ENCODE measurements at places on chromosomes 3 and 15. TPM values are rescaled to one million over a fixed set of nuclear protein-coding genes. Genes with fewer than 3 reads are reported as not detected.
A peak's percentile ranks its signal among the peaks of the same experiment; 100 is the strongest.

EIF4E3 gene
- 2.5 TPM for polyA plus RNA-seq

MINDY4B gene
- polyA plus RNA-seq = not detected

- no peak for DNase-seq
These were observed 622.7 kb downstream of the ZPLD1 start for GRCh38 chr3:103057487-103057886.

GRCh38 chr3:13332158-13332557 lies 88.0 kb downstream of the NUP210 start:
- DNase-seq = peak; percentile 82

GRCh38 chr3:48662145-48662752 lies 437 bp downstream of the CELSR3 start:
- no peak for DNase-seq

DNA sequence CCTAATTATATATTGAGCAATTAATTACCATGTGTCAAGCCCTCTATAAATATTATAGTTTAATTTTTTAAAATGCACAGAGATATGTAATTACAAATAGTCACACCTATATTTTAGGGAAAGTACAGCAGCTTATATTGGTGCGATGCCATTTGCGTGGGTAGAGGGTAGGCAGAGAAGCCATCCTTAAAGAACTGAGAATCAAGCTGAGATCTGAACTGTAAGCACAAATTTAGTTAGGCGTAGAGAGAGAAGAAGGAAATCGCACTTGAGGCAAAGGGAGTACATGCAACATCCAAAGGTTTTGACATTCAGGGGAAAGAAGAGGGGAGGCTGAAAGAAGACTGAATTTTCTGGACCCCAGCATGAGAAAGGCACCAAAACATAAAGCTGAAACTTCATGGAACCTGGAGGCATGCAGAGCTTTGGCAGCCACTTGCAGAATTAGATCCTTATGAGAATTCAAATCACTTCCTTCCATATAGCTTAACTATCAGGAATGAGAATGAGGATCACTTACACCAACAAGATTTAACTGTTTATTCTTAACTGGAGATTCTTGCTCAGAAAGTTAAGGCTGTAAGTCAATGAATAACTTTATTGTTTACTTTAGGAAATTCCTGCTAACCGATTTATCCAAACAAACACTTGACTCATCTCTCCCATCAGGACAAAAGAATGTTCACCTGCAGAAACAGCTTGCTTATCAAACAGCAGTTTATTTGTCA lies 114.3 kb downstream of the TGFBR2 start:
- no peak for DNase-seq

DNA sequence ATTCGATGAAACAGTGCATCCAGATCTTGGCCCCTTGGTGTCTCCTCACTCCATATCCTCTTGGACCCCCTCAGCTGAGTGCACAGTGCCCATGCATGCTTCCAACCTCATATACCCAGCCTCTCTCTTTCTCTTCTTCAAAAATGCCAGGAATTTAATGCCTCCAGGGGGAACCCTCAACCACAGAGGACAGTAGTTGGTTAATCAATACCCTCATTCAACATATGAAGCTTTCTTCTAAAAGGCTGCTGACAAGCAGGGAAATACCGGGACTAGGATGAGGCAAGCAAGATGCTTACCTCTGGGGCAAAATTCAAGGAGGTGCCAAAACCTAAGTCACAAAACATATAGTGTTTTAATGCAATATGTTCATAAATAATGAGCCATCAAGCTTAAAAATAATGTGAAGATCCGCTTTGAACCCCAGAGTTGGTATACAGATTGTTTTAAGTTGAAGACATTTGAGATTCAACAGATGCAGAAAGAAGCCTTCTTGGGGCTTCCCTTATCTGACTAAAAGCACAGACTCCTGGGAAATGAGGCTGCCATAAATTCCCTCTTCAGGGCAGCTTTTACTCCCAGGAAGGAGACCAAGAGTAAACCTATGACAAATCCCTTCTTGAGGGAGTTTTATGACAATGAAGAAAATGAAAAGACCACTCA lies 48.2 kb upstream of the FHIT start:
- no peak for DNase-seq

DNA sequence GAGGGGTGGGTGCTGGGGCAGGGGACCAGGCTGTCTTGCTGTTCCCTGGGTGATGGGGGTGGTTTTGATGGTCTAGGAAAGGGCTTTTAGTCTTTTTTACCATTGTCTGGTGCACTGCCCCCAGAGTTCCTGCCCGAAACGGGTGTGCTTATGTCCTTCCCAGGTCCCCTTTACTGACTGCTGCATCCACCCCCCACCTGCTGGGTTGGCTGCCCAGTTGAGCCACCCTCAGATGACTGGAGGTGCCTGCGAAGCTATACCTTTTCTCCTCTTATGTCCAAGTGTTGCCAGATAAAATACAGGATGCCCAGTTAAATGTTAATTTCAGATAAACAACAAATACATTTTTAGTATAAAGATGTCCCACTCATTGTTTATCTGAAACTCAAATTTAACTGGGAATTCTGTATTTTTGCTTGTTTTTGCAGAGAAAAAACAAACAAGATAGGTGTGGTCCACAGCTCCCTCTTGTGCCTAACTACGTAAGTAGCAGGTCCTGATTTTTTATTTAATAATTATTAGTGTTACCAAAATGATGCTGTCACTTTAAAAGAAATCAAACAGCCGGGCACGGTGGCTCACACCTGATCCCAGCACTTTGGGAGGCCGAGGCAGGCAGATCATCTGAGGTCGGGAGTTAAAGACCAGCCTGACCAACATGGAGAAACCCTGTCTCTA lies 6.1 kb upstream of the RPP14 start:
- DNase-seq = peak; percentile 20

GRCh38 chr3:124094496-124094895 lies 102.6 kb upstream of the ROPN1 start:
- no peak for DNase-seq

DNA sequence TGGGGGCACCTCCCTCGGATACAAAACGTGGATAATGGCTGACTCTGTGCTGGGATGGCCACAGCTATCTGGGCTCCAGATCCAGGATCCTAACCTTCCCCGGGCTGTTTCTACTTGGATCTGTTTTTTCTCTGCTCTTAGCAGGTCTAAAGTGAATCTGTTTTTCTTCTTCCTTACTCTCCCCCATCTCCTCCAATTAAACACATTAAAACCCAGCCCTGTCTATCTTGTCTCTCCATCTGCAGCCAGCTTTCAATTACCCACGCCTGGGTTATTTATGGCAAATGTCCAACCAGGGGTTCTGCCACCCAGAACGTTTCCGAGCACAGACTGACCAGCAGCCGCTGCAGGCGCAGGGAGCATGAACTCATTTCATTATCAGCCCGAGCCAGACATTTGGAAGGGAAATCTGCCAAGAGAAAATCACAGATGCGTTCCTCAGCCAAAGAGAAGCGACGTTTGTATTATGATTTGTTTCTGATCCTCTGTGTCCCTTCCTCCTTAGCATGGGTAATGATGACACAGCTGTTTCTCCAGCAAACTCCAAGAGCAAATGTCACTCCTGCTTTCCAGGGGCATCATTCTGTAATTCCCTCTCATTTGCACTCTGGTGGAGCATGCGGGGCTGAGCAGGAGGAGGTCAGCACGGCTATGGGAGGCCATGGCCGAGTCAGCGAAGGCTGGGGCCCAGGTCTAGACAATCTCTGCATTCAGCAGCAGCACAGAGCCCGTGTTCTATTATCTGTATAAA lies 42.0 kb downstream of the UMPS start:
- no peak for DNase-seq

- no peak for DNase-seq
These were observed 2.9 kb downstream of the POLQ start for GRCh38 chr3:121542924-121543323.

DNA sequence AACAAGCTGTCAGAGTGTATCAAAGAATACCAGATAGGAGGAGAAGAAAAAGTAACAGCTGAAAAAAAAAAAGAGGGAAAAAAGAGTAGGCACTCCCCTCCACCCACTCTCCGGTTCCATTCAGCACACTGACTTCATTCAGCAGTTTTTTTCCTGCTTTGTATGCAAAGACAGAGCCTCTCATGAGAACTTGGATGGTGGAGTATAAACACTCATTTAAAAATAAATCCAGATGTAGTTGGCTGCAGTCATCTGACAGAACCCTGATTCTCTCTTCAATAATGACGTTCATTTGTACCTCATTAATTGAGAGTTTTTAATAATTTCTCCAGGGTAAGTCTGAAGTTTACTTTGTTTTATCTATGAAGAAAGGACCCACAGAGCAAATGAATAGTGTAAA lies 81.0 kb downstream of the TMEM108 start:
- DNase-seq = no peak

DNA sequence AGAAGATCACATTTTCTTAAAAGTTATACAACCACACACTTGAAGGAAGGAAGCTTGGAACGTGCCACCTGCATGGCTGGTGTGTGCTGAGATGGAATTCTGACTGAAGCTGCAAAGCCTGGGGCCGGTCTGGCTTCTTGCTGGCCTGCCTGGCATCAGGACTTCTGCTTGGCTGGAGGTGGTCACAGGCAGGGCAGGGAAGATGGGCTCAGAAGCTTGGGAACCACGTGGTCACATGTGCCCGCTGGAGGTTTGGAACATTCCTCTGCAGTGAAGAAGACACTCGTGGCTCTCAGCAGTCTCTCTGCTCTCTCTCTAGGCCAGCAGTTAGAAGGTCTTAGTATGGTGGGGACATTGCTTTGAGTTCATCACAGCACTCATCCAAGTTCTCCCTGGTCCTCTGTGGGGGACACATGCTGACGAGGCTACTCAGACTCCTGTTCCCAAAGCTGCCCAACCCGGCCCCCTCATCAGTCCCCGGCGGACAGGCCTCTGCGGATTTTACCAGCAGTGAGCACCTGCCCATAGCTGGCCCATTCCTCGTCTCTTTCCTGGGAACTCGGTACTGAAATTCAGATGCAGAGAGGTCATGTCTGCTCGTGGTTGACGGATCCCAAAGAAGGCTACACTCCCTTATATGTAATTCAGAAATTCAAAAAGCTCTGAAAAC lies 229.0 kb downstream of the ADAMTS17 start:
- DNase-seq = no peak

- no peak for DNase-seq
These were observed 185.6 kb upstream of the SYNPR start for GRCh38 chr3:63092515-63092914.

DNA sequence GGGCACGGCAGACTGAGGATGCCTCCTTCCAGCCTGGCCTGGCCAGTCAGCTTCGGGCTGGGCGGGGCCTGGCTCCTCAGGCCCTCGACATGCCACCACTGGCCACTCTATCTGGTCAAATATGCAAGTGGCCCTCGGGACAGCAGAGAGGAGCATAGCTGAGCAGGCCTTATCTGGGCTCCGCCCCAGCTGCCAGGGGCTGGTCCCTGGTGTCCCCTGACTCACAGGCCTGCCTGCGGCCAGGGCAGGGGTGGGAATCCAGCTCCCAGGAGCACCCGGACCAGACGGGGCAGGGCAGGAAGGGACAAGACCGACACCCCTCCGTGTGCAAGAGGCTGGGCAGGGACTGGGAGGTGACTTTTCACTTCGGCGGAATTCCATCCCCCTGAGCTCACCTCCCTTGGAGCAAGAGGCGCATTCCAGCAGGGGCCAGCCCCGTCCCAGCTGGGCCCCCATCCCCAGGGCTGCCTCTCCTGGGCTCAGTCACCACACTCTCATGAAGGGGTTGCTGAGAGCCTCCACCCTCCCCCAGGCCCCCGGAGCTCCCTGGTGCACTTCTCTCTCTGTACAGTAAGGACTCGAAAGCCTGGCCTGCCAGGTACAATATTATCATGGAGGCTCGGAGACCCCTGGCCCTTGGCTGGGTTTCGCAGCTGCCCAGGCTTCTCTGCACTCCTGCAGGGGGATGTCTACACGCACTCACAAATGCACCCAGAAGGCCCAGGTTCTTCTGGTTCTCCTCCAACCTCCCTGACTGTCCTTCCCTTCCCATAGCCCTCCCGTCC lies 29.5 kb downstream of the WNT7A start:
- no peak for DNase-seq

DNA sequence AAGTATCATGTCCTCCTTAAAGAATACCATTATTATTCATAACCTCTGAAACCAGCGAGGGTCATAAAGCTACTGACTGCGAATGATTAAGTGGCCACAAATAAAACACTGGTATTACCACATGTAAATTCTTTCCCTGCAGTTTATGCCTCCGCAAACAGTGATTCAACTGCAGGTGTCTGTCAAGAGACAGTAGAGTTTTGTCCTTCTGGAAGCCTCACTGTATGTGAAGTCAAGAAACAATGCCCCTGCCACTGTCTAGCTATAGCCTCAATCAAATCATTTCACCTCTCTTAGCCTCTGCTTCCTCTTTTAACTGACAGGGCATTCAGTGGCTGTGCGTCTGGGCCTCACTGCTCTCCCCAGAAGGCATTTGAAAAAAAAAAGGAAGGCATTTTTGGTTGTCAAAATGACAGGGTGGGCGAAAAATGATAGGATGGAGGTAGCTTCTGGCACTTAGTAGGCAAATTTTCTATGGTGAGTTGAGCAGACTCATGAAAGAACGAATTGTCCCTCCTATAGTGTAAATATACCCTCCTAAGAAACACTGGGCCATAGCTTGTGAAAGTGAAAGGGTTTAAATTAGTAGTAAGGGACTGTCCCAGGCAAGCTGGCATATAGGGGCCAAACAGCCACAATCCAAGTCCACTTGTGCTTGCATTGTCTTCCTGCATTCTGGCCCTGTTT lies 66.7 kb downstream of the FILIP1L start:
- DNase-seq = peak; percentile 77

DNA sequence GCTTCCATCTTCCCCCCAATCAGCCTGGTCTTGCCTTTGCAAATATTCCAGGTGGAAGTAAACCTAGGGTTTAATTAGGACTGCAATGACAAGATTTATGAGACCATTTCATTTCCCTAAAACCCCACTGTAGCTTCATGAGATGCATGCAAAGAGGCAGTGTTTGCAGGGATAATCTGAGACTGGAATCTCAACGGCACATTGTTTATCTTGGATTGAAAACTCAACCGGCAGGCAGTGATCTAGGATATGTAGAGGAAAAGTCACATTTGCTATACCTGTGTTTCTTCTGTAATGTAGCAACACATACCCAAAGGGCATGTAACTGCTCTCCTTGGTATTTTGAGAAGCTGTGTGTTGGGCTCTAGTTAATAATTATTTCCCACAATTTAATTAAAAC lies 18.7 kb upstream of the CLSTN2 start:
- DNase-seq = no peak
